ENCODE measurements at places on chromosomes 12 and 14. TPM values are rescaled to one million over a fixed set of nuclear protein-coding genes. Genes with fewer than 3 reads are reported as not detected.

The KRT8 gene
- 3,286 TPM for total RNA-seq

The LMO3 gene
- not detected for total RNA-seq

The CLEC2D gene
- total RNA-seq: 0.83 TPM

The SLC5A8 gene
- not detected for total RNA-seq

The KRT75 gene
- 0.29 TPM for total RNA-seq

The KLRK1 gene
- not detected for total RNA-seq

The KRT72 gene
- not detected for total RNA-seq

The COL2A1 gene
- total RNA-seq: 0.02 TPM

The CPM gene
- 7.7 TPM for total RNA-seq

All from A549 treated with CpdA at 1 μM for 4 hours (cell line).